ENCODE measurements at places on chromosomes 7 and 10.

DNA sequence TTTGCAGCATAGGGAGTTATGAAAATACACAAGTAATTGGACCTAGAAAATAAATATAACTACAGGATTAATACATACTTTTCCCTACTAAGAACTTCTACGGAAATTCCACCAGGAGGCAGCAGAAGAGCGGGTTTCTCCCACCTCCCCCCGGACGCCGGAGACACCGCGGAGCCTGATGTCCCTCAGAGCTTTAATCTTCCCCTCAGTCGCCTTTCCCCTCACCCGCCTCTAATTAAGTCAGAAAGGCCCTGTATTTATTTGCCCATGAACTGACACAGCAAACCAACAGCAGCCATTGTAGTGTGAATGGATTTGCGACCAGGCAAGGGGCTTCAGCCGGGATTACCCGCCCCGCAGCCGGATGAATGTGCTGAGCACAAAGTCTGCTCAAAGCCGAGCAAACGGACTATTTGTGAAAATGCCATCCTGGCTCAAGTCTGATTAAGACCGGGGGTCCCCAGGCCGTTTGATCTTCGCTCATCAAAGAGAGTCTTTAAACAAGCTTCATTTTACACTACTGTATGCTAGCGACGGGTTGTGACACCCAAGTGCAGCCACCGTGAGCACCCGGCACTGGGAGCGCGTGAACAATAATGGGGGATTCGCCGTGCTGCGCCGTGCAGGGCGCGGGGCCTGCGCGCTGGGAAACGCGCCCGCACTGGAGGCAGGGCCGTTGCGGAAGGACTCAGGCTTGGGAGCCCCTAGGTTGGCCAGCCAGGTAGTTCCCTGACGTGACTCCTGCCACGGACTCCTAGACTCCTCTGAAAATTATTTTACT is 5.6 kb upstream of the DKK1 start:
- DNase-seq: peak; percentile 71

GRCh38 chr7:45921699-45922519 is 837 bp upstream of the IGFBP3 start:
- peak; percentile 67 for DNase-seq

- no peak for DNase-seq
Observed at GRCh38 chr7:45036317-45036716, 36.3 kb downstream of the CCM2 start.

DNA sequence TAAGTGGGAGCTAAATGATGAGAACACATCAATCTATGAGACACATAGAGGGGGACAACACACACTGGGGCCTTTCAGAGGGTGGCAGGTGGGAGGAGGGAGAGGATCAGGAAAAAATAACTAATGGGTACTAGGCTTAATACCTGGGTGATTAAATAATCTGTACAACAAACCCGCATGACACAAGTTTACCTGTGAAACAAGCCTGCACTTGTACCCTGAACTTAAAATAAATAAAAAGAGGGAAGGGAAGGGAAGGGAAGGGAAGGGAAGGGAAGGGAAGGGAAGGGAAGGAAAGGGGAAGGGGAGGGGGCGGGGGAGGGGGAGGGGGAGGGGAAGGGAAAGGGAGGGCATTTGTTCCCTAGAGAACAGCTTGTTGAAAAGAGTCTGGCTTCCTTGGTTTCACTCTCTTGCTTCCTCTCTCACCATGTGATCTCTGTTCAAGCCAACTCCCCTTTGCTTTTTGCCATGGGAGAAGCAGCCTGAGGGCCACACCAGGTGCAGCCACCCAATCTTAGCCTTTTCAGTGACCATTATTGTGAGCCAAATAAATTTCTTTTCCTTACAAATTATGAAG is 57.7 kb downstream of the FAM13C start:
- DNase-seq: no peak

GRCh38 chr7:92547579-92547978 is 19.0 kb downstream of the RBM48 start:
- DNase-seq: no peak

- DNase-seq: no peak
Observed at GRCh38 chr10:124016804-124017375, 76.5 kb downstream of the CHST15 start.

GRCh38 chr7:139572071-139572470 is 48.6 kb downstream of the CLEC2L start:
- no peak for DNase-seq

GRCh38 chr7:1662101-1662500 is 8.0 kb upstream of the ELFN1 start:
- DNase-seq: no peak

- no peak for DNase-seq
Observed at GRCh38 chr7:28605427-28606085, 193.2 kb downstream of the CREB5 start.

- DNase-seq: peak; percentile 87
Observed at GRCh38 chr7:111835066-111835465, 272.8 kb upstream of the IMMP2L start.

- DNase-seq: peak; percentile 58
Observed at GRCh38 chr10:24680647-24681524, 42.8 kb downstream of the ARHGAP21 start.

GRCh38 chr7:19249281-19249680 is 104.1 kb upstream of the FERD3L start:
- peak; percentile 36 for DNase-seq

GRCh38 chr10:129882291-129883010 is 81.6 kb downstream of the EBF3 start:
- DNase-seq: no peak

DNA sequence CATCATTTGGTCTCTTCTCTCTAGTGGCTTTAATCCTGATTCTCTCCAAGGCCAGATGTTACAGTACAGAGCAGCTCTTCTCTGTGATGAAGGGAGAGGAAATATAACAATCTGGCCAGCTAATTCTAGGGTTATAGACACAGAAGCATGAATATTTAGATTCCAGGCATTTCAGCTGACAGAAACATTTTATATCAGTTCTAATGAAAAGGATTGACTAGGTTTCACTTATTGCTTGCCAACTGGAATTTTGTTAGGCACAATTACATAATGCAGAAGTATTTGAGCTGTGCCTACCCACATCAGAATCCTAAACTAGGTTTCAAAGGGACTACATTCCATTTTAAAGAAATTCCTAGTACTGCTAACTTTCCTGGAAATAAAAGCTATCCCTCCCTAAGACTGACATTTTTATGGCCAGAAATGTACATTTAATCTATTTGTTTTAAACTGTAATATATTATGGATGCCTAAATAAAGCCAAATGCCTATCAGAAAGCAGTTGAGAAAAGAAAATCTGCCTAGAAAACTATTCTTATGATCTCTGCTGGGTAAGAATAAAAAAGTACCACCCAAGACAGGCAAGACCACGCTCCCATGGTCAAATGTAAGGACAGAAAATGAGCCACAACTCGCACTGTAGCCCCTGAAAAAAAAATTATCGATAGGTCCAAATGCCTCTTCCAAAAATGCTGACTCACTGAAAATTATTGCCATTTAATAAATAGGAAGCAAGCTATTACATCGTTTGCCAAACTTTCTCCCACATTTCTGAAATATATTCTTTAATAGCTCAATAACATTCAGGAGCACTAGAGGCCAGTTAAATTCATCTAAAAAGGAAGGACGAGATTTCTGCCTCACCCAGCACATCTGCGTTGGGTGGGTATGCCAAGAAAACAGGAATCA is 498.1 kb downstream of the KCNMA1 start:
- DNase-seq: no peak

- no peak for DNase-seq
Observed at GRCh38 chr7:139946533-139946932, 116.2 kb downstream of the PARP12 start.

GRCh38 chr10:109993551-109994330 is 14.0 kb upstream of the ADD3 start:
- no peak for DNase-seq

DNA sequence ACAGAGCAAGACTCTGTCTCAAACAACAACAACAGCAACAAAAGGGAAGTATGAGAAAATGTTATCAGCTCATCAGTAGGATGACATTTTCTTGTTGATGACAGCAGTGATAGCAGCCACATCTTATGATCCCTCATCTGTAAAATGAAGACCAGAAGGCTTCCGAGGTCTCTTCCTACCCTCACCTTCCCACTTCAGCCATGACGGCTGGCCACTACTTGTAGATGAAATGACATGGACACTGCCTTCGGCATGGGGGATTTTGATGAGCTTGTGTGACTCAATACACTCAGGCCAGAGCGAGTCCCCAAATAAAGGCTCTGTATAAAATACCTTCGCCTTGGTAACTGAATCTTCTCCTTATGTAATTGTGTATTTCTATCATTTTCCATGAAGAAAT is 6.7 kb downstream of the ECHDC3 start:
- DNase-seq: no peak

- DNase-seq: no peak
Observed at GRCh38 chr7:132805766-132806165, 229.5 kb upstream of the PLXNA4 start.

GRCh38 chr10:75468612-75469005 is 37.2 kb downstream of the LRMDA start:
- peak; percentile 23 for DNase-seq

DNA sequence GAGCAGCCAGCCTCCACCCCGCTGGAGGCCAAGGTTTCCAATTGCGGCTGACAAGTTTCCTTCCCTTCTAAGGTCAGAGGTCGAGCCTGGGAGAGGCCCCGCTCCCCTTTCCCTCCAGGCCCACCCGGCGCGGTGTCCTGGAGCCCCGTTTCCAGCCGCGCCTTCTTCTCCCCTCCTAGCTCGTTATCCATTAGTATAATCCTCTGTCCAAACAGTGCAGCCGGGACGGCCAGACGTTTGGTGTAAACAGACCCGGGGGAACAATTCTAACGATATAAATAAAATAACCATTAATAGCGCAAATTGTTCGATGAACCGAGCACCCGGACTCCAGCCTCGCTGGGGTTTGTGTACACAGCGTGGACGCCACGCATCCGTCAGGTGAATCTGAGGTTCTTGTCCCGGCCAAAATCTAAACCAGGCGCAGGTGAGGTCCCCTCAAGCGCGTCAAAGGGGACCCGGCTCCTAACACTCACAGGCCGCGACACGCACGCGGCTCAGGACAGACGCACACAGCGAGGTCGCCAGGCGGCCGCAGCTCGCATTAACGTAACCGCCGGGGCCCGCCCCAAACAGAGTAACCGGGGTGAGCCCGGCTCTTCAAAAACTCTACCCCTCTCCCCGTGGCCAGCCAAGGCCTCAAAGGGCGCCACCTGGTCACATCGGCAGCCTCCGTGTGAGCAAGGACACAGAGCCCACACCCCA is 10.8 kb upstream of the NKX2-3 start:
- DNase-seq: no peak

GRCh38 chr10:29026802-29027580 is 261.9 kb upstream of the LYZL1 start:
- no peak for DNase-seq

GRCh38 chr7:100822236-100823139 is 4.8 kb downstream of the EPHB4 start:
- DNase-seq: no peak

- no peak for DNase-seq
Observed at GRCh38 chr7:114112806-114113205, 194.0 kb upstream of the PPP1R3A start.

DNA sequence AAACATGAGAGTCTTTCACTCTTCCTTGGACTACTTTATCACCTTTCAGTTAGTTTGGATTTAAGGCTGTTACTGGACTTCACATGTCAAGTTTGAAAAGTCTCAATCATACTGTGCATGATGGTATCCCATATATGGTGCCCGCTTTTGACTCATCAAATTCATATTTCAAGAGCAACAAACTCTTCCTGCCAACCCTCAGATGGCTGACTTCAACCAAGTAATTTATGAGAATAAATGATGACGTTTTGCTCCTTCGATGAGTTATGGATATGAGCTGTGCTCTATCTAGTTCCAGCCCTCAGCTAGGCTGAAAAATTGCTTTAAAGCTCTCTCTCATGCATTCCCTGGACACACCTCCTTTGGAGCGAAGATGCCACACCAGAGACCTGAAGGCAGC is 110.3 kb upstream of the RSU1 start:
- no peak for DNase-seq

DNA sequence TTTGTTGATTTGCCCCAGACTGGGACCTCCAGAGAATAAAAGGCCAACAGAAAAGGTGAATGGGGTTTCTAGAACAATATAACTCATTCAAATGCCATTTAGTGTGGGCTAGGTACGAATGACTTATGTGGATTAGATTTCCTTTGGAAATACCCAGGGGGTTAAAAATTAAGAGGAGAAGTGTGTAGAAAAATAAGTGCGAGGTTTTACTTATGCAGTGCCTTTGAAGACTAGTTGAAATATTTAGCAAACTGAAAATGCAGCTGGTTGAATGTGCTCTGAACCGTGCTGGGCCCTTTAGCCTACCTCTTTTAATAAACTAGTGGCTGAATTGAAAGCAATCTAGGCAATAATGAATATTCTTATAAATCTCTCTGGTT is 180.6 kb downstream of the LRMDA start:
- DNase-seq: no peak

DNA sequence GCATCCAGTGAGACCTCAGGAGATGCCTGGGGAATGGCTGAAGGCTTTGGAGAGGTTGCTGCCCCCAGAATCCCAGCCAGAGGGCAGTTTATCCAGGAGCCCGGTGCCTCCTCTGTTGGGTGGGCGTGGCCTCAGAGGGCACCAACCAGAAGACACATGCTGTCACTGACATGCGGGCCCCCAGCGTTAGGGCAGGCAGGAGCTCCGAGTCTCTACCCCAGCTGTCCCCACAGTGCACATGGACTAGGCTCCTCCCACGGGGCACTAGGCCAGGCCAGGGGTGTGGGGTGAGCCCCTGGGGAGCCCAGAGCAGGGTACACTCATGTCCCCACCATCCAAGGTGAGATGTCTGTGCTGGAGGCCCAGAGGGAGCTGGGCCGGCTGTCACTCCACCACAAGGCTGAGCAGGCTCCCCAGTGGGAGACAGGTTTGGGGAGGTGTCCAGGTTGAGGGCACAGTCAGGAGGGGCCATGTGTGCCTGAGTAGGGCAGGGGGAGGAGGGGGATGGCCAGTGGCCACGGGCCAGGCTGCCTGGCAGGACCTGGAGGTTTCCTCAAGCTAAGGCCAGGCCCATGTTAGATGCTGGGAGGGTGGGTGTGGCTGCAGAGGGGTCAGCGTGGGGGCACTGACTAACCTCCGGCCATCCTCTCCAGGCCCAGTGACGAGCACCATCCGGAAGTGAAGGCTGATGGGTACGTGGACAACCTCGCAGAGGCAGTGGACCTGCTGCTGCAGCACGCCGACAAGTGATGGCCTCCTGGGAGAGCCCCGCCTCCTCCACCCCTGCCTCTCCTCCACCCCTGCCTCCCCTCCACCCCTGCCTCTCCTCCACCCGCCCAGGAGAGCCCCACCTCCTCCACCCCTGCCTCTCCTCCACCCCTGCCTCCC is 131.3 kb downstream of the FAM53B start:
- DNase-seq: peak; percentile 27

- peak; percentile 50 for DNase-seq
Observed at GRCh38 chr7:43535031-43535451, 47.9 kb upstream of the STK17A start.

DNA sequence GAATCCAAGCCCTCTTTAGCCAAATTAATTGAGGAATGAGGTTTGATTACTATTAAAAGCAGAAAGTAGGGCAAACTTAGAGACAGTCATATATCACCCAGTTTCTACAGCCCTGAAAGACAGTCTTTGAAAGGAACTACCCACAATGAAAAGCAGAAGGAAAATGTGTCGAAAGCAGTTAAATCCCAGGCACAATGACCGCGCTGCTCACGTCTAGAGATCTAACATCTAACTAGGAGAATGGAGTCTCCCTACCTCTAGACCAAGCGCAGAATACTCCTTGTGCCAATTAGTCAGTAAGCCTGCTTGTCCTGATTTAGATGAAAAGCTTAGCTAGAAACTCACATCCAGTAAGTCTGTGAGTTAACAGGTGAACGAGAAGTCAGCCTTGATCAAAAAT is 350.0 kb downstream of the FGFR2 start:
- DNase-seq: no peak

All from fibroblast of lung (primary cell).